ENCODE measurements at places on chromosomes 16 and 17.

DNA sequence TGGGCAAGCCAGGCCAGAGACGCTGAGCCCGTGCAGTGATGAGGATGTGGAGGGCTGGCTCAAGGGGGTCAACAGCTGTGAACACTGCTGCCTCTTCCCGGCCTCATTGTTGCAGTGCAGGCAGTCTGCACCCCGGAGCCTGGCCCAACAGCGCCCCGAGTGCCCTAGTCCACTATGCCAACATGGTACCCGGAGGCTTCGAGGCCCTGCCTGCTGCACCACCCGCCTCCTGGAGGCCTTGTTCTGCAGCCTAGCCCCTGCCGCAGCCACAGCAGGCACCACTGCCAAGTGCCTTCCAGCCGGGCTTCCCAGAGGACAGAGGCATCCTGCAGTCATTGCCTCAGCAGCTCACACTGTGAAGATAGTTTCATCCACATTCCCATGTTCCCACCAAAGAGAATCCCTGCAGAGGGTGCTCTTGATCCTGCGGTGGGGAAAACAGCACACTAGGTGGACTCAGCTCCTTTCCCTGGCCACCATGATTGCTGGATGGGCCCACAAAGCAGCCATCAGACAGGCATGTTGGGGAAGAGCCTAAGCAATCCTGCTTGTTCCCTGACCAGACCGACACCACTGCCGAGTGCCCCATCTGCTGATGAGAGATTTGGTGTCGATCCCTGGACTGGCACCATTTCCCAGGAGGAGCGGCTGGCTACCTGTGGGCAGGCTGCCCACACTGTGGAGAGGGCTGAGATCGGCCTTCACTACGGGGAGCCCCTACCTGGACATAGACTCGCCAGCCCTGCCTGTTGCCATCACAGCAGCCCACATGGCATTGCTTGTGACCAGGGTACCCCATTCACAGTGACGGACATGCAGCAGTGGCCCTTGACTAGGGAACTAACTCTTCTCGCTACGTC lies 44.9 kb downstream of the USP22 start:
- peaks cover 40% of the 10 kb centered on the region for H3K4me1 ChIP-seq
- no peaks in the 10 kb centered on the region for H3K27me3 ChIP-seq
- H3K27ac ChIP-seq, result peak overlapping the region; percentile 75
- H3K36me3 ChIP-seq, result peaks cover 32% of the 10 kb centered on the region
- no peak overlapping the region for H3K4me3 ChIP-seq
- DNase-seq, result no peak

DNA sequence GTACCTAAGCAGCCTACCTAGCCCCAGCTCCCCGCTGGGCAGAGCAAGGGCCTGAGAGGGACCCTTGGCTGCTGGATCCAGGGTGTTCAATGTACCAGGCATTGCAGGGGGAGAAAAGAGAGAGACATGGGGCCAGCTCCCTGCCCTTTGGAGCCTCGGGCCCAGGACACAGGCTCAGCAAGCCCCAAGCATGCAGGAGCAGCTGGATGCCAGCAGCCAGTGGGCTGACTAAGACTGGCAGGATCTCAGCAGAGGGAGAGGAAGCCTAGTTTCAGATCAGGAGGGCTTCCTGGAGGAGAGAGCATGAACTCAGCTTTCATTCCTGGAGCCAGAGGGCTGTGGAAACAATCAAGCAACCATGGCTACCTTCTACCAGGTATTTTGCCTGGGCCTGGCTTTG lies 82.0 kb upstream of the NKD1 start:
- peaks cover 50% of the 10 kb centered on the region for H3K27me3 ChIP-seq
- H3K4me1 ChIP-seq, result peaks cover 3% of the 10 kb centered on the region
- H3K36me3 ChIP-seq, result no peaks in the 10 kb centered on the region
- H3K27ac ChIP-seq, result no peak overlapping the region
- no peak overlapping the region for H3K4me3 ChIP-seq

DNA sequence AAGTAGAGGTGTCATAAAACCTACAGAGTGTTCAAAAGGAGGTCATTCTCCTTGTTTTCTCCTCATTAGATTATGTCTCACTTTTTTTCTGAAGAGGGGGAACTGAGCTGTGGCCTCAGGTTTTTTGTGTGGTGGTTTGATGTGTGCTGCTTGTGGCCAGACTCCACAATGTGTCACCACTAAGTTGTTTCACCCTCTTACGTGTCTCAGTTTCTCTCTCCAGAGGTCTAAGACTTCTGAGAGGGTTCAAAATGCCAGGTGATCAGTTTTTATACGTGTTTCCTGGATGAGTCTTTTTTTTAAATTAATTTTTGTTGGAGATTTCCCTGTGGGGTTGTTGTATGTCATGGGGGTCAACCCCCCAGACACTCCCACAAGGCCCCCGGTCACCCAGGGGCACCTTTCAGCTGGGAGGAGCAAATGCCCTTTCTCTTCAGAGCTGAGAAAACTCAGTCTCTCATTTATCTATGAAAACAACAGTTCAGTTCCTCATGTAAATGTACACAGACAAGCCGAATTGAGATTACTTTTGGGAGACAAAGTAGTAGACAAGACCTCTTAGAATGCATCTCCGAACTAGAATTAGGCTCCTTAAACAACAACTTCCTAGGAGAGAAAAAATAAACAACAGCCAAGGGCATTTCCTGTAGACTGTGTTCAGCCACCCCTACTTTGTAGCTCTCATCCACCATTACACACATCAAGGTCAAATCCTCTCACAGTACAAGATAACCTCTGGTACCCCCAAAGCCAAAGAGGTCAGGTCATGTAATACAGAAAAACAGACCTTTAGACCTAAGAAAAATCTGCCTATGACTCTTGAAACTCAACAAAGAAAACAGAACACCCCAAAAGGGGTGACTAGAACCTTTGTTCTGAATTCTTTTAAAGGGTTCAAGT lies 23.9 kb upstream of the TMEM98 start:
- H3K27me3 ChIP-seq, result peaks cover 30% of the 10 kb centered on the region
- no peaks in the 10 kb centered on the region for H3K36me3 ChIP-seq
- H3K4me3 ChIP-seq, result no peak overlapping the region
- H3K4me1 ChIP-seq, result peaks cover 18% of the 10 kb centered on the region
- DNase-seq, result no peak
- no peak overlapping the region for H3K27ac ChIP-seq

- H3K27ac ChIP-seq, result no peak overlapping the region
- H3K27me3 ChIP-seq, result no peaks in the 10 kb centered on the region
- no peaks in the 10 kb centered on the region for H3K36me3 ChIP-seq
- H3K4me1 ChIP-seq, result no peaks in the 10 kb centered on the region
These were observed 925.4 kb downstream of the CDH11 start for GRCh38 chr16:64196444-64196843.

DNA sequence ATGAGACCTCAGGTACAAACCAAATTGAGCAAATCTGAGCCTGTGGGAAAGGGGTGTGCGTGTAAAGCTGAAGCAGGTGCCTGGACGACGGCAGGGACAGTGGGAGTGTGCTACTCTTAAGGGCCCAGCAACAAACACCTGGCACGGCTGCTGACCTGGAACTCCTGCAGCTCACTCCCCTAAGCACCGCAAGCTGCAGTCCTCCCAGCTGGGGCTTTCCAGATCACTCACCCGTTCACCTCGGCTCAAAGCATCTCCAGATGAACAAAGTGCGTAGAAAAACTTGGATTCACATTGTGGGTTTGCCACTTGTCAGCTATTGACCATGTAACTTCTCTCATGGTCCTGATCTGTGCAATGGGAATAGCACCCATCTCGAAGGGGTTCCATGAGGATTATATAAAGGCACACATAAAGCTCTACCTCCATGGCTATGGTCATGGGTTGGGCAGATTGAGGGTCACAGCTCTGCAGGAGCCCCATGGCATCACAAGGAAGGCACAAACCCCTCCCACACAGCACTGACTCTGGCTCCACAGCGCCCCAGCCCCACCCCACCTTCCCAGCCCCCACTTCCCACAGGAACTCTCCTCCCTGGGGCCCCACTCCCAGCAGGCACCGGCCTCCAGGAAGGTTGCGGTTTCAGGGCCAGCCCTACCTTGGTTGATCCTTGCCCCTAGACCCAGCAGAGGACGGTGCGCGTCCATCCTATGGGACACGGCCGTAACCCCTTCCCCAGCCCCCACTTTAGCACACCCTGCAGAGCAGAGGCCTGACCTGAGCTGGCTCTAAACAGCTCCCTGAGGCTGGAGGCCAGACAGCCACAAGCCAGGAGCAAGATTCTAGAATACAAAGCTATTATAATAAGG lies 21.9 kb downstream of the ST3GAL2 start:
- H3K27ac ChIP-seq, result no peak overlapping the region
- H3K4me1 ChIP-seq, result peaks cover 37% of the 10 kb centered on the region
- no peak overlapping the region for H3K4me3 ChIP-seq
- peaks cover 13% of the 10 kb centered on the region for H3K36me3 ChIP-seq
- H3K27me3 ChIP-seq, result no peaks in the 10 kb centered on the region

- no peak overlapping the region for H3K4me3 ChIP-seq
- H3K36me3 ChIP-seq, result no peaks in the 10 kb centered on the region
- no peak overlapping the region for H3K27ac ChIP-seq
- peaks cover 4% of the 10 kb centered on the region for H3K4me1 ChIP-seq
These were observed 20.9 kb upstream of the NSRP1 start for GRCh38 chr17:30095507-30096244.

GRCh38 chr17:48490451-48490892 lies 40.3 kb downstream of the HOXB1 start:
- no peaks in the 10 kb centered on the region for H3K36me3 ChIP-seq
- H3K4me1 ChIP-seq, result peaks cover 51% of the 10 kb centered on the region
- H3K4me3 ChIP-seq, result no peak overlapping the region
- H3K27me3 ChIP-seq, result peaks cover 64% of the 10 kb centered on the region
- DNase-seq, result no peak
- H3K27ac ChIP-seq, result no peak overlapping the region

Data from activated naive CD4-positive, alpha-beta T cell treated with anti-CD3 and anti-CD28 coated beads, Interleukin-2, amount 10 ng/mL, durations not matched to agents 7 days and 5 days (primary cell).